Muscle of back (tissue), 13 donors: ENCODE measurements at places on chromosomes 6 and 20.

DNA sequence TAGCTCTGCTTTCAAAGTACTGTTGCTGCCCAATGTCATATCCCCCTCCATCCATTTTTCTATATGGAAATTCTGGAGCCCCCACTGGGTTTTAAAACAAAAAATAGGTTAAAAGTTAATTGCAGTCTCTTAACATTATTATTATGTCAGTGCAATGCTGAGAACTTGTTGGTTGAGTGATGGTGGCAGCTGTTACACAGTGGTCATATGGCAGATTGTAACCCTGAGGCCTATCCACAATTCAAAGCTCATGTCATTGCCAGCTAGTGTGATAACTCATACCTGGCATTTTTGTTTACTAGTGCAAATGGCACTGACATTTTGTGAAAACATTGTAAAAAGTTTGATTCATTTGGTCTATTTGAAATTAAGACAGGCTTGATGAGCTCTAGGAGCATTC lies 305.7 kb upstream of the FLRT3 start:
- DNase-seq = no peak

DNA sequence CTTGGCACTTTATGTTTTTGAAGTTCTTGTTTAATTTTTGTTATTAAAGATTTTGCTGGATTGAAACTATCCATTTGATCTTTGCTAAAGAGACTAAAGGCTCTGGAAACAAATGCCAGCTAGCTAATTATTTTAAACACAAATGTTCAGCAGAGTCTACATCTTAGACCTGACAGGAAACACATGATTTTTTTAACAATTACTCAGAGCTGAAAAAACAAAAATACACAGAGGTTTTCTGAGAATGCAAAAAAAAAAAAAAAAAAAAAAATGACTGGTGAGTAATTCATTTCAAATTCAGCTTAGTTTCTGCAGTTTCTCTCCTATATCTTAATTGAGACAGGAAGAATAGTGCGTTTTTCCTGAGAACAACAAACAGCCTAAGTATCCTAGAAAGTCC lies 448.0 kb downstream of the TENT5A start:
- no peak for DNase-seq

- DNase-seq = no peak
These were observed 5.2 kb downstream of the NKAIN4 start for GRCh38 chr20:63248835-63249591.

- no peak for DNase-seq
These were observed 338.4 kb upstream of the CITED2 start for GRCh38 chr6:139712830-139713229.
